Subcutaneous preadipocyte (primary cell): ENCODE measurements at places on chromosomes 1 and 21. TPM values are rescaled to one million over a fixed set of nuclear protein-coding genes. Genes with fewer than 3 reads are reported as not detected.

Gene CFHR4
- not detected in 2 replicates for total RNA-seq

Gene SLC5A3
- 17.3 and 56.3 TPM in 2 replicates for total RNA-seq

Gene CYP4Z1
- not detected in 2 replicates for total RNA-seq

Gene C1QC
- total RNA-seq: not detected in 2 replicates

Gene FAM167B
- 0.39 and 1.1 TPM in 2 replicates for total RNA-seq

Gene PPM1J
- 1.1 and 1.6 TPM in 2 replicates for total RNA-seq

Gene OR2T35
- total RNA-seq: not detected in 2 replicates

Gene SPRR2A
- total RNA-seq: not detected in 2 replicates

Gene GJA5
- under 0.01 and 0.37 TPM in 2 replicates for total RNA-seq

Gene COL9A2
- 0.59 and 0.73 TPM in 2 replicates for total RNA-seq

Gene FCRLB
- 4.8 and 5.5 TPM in 2 replicates for total RNA-seq

Gene RUNX1
- total RNA-seq: 18.4 and 20.9 TPM in 2 replicates

Gene PKP1
- under 0.01 and 0.78 TPM in 2 replicates for total RNA-seq

Gene MAP1LC3C
- under 0.01 and 0.20 TPM in 2 replicates for total RNA-seq

Gene GSTM1
- total RNA-seq: 13.7 and 16.2 TPM in 2 replicates

Gene ATP1A4
- total RNA-seq: not detected in 2 replicates

Gene MFN2
- 47.4 and 61.6 TPM in 2 replicates for total RNA-seq

Gene SEMA6C
- total RNA-seq: 0.73 and 0.98 TPM in 2 replicates

Gene FAAH
- 0.59 and 1.5 TPM in 2 replicates for total RNA-seq

Gene NUAK2
- total RNA-seq: 0.37 and 1.2 TPM in 2 replicates

Gene PARK7
- 160 and 214 TPM in 2 replicates for total RNA-seq

Gene B4GALT2
- total RNA-seq: 80.1 and 89.9 TPM in 2 replicates

Gene MAN1C1
- 5.7 and 15.4 TPM in 2 replicates for total RNA-seq

Gene SAMSN1
- not detected in 2 replicates for total RNA-seq

Gene CR1L
- total RNA-seq: not detected in 2 replicates

Gene OR2L3
- not detected in 2 replicates for total RNA-seq

Gene NTNG1
- total RNA-seq: 11.4 and 12.7 TPM in 2 replicates

Gene TIAM1
- 18.4 and 28.3 TPM in 2 replicates for total RNA-seq

Gene OR2M3
- not detected in 2 replicates for total RNA-seq

Gene RUSC1
- total RNA-seq: 11.0 and 18.6 TPM in 2 replicates

Gene KCNH1
- not detected in 2 replicates for total RNA-seq

Gene CELA2B
- total RNA-seq: not detected in 2 replicates

Gene S100A3
- total RNA-seq: 18.6 and 22.0 TPM in 2 replicates

Gene TNFSF18
- 0.39 TPM in 1 of 2 replicates, not detected in the other for total RNA-seq

Gene PRDM2
- 9.2 and 12.9 TPM in 2 replicates for total RNA-seq

Gene RIMKLA
- not detected in 2 replicates for total RNA-seq

Gene HTR6
- not detected in 2 replicates for total RNA-seq

Gene GCSAML
- not detected in 2 replicates for total RNA-seq

Gene ANKRD65
- total RNA-seq: 0.73 and 0.78 TPM in 2 replicates

Gene GJB4
- not detected in 2 replicates for total RNA-seq

Gene TFF3
- total RNA-seq: 0.37 TPM in 1 of 2 replicates, not detected in the other

Gene TLR5
- total RNA-seq: 0.73 TPM in 1 of 2 replicates, not detected in the other

Gene ASPM
- total RNA-seq: 39.3 and 62.4 TPM in 2 replicates

Gene ERVH48-1
- not detected in 2 replicates for total RNA-seq

Gene PRRX1
- 384 and 523 TPM in 2 replicates for total RNA-seq
